Omental fat pad (tissue), 4 donors: ENCODE measurements at places on chromosomes 16 and 17.

DNA sequence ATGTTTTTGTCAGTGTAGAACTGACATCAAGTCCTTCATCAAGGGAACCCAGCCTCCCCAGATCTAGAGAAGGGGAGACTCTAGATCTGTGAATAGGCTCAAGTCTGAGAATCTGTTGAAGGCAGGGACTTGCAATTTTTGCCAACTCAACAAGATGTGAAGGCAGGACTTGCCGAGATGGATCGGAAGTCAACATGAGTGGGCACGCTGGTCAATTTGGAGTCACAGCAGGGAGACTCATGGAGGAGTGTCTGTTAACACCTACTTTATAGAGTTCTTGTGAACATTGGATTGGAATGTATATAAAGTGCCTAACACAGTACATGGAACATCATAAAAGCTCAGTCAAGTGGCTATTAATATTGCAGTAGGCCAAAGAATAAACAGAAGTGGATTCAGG lies 10.0 kb downstream of the ZNF689 start:
- DNase-seq, result no peak

DNA sequence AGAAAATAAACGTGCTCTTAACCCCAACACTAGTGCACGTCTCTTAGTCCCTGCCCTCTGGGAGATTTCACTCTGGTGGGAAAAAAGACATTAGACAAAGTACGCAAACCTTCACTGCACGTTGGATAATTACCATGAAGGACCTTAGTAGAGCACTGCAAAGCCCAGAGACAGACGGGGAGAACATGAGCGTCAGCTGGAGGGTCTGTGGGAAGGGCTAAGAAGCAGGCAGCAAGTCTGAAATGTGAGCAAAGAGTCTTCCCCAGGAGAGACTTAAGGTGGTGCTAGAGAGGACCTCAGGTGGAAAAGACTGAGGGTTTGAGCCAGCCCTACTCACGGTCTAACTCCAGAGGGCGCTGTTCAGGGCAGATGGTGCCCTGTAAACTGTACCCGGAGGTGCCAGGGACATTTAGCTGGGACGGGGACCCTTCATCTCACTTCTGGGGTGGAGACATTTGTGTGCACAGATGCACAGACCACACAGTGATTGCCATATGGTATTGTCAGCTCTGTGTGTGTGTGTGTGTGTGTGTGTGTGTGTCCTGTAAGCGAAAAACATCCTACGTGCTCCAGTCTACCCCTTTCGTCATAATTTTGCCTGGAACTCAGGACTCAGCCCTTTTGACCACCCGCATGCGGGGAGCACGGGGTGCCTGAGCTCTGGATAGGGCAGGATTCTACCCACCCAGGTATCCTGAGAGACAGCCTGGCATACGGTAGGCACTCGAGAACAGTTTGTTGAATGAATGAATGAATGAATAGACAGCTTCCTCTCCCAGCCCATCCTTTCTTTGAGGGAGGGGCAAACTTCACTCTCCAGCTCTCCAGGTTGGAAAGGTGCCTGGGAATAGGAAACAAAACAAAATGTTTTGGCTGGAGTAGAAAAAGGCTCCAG lies 10.1 kb upstream of the STAC2 start:
- no peak for DNase-seq

GRCh38 chr17:44359006-44359405 lies 4.6 kb downstream of the FAM171A2 start:
- DNase-seq, result no peak

DNA sequence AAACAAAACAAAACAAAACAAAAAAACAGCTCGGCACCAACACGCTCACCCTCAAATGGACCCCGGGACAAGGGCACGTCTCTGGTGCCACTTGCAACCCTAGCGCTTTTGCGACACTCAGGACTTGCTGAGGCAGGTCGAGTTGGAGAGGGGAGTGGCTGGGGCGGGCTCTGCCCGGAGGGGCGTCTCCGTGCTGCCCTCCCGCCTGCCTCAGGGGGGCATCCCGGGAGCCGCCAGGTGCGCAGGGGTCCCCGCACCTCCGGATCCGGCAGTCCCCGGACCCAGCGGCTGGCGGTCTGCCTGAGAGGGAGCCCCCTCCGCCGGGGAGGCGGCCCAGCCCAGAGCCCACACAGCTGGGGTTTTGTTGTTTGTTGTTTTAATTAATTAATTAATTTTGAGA lies at the start of gene SLC52A1:
Gene SLC52A1, minus strand, starts transcription at position 112 of the 400 bp plus-strand sequence. CDS start 820 bp downstream, outside the sequence.
- DNase-seq, result no peak

DNA sequence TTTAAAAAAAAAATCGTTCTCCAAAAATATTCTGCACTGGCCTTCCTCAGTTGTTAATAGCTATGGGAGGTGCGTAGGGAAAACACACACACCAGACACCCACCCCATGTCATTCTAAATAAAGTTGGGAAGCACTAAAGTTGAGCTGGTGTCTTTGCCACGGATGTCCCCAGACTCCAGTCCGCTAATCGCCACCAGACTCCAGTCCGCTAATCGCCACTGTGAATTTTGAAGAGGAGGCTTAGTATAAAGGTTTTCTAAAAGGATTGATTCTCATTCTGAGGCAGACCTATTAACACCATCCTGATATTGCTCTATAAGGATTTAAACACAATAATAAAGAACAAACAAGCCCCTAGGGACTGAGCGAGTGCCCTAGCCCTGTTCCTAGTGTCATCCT lies 22.7 kb upstream of the CPSF4L start:
- DNase-seq, result no peak
